Posterior vena cava (tissue), 2 donors: ENCODE measurements at places on chromosomes 3 and 15. TPM values are rescaled to one million over a fixed set of nuclear protein-coding genes. Genes with fewer than 3 reads are reported as not detected.

DNA sequence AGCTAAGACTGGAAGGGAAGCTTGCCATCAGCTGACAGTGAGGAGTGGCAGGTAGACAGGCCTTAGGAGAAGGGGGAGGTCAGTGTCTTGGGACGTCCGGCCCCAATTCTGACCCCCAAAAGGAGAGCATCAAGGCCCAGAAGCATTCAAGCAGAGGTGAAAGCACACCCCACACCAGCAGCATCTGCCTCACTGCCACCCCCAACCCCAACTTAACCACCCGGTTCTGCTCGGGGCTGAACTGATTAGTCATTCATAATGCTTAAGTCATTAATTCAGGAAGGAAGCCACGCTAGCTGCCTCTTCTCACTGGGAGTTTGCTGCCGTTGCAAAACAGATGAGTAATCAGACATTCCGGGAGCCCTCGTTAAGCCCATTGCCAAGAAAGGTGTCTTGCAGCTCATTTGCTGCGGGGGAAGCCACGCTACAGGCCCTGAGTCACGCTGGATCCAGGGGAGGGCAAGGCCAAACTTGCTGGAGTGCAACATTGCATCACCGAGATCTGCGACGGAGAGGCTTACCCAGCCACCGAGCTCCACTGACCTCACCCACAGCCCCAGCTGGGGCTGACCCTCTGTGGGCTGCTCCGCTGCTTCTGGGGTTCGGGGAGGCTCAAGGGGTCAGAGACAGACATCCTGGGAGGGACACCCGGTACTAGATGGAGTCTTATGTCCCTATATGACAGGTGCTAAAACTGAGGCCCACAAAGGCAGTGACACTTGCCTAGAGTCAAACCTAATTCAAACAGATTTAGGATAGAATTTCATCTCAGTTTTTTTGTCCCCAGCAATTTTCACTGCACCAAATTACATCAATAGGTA is 46.4 kb upstream of the HES1 start:
- peak; percentile 95 for DNase-seq

DNA sequence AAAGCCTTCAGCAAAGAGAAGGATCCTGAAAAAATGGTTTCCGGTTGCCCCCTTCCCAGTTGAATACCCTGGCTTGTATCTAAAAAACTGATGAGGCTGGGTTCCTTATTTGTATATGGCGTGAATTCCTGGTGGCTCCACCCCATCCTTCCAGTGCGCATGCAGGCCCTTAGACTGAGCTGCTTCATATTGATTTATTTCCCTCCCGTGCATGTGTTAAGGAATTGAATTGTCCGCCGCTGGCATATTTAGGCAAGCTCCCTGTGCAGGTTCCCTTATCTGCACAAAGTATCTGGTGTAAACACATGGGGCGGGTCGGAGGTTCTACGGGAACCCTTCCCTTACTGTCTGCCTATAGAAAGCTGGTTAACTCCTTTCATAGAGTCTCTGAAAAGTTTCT is 362.4 kb downstream of the FEZF2 start:
- no peak for DNase-seq

DNA sequence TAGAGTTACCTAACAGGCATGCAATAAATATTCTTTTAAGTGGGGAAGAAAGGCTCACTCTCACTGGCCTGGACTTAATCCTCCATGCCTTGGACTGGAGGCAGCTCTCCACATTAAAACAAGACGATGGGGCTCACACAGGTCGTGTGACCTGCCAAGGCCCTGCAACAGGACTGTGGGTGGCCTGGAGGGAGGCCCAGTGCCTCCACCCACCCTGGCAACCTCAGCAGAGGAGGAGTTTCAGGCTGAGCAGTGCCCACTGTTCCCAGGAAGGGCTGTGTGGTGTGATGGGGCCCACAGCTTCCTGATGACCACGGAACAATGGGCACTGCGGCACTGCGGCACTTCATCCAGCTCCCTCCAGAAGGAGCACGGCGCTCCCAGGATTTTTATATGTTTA is 5.5 kb downstream of the UROC1 start:
- DNase-seq, result peak; percentile 23

- peak; percentile 88 for DNase-seq
These were observed at the start of gene LAMB2 for GRCh38 chr3:49132437-49133225. Gene LAMB2 (minus strand): TSS chr3:49133050. CDS start chr3:49132867, 183 bp downstream.

DNA sequence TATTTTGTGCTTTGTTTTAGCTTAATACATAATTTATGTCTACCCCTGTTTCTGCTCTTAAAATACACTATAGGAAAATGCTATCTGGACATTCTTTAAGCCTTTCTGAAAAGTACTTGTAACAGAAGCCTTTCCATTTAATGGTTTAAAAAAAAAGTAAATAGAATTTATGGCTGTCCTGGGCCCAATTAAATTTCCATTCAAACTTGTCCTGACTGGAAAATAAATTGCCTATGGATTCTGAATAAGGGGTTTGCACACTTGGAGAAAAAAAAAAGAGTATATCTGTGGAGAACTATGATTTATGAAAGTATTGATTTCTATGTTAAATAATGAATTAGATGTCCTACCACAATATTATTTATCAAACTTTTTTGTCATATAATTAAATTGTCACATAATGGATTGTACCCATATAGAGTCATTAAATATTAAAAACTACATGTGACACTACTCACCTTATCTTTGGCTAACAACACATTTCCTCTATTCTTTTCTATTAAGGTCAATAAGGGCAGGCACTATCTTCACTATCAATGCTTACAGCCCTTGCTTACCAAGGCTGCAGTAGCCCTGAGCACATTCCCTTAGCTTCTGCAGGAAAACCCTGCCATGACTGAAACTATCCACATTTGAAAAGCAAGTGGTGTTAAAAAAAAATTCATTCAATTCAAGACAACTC is 396.1 kb upstream of the ROBO2 start:
- DNase-seq, result no peak

DNA sequence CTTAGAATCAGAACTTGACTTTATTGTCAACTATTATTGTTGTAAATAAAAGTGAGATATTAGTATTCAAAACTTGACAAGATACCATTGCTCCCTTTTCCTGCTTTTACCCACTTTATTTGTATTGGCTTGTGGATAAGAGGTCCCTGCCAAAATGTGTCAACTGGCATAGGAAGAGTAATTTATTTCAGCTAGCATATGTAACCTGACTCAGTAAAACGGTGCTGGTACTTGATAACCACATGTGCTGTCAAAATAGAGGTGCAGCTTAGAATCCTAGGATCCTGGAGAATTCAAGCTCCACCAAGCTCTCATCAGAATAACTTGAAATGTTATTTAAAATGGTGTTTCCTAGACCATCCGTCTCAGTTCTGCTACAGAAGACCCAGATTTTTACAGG is 90.2 kb upstream of the TGFBR2 start:
- DNase-seq, result no peak

DNA sequence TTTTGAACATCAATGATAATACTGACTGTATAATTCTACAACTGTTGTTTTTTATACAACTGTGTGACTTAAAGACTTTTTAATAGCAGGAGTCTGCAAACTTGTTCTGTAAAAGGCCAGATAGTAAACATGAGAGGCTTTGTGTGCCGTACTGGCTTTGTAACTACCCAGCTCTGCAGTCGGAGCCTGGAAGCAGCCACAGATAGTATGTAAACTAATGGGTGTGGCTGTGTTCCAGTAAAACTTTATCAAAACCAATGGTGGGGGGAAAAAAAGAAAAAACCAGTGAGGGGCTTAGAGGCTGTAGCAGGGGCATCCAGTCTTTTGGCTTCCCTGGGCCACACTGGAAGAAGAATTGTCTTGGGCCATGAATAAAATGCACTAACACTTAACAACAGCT is 11.9 kb downstream of the ASB7 start:
- no peak for DNase-seq

DNA sequence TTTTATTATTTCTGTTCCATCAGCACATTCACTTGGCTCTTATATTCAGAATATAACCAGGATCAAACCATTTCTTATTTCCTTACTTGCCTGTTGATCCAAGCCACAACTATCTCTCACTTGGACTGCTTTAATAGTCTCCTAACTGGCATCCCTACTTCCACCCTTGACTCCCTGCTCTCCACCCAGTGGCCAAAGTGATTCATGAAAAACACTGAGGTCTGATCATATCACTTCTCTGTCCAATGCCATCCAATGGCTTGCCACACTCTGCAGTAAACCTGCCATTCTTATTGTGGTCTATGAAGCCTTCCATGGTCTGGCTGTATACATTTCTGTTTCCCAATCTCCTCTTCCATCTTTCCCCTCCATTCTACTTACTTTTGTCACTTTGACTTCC is 576.1 kb downstream of the PDCD6IP start:
- no peak for DNase-seq

DNA sequence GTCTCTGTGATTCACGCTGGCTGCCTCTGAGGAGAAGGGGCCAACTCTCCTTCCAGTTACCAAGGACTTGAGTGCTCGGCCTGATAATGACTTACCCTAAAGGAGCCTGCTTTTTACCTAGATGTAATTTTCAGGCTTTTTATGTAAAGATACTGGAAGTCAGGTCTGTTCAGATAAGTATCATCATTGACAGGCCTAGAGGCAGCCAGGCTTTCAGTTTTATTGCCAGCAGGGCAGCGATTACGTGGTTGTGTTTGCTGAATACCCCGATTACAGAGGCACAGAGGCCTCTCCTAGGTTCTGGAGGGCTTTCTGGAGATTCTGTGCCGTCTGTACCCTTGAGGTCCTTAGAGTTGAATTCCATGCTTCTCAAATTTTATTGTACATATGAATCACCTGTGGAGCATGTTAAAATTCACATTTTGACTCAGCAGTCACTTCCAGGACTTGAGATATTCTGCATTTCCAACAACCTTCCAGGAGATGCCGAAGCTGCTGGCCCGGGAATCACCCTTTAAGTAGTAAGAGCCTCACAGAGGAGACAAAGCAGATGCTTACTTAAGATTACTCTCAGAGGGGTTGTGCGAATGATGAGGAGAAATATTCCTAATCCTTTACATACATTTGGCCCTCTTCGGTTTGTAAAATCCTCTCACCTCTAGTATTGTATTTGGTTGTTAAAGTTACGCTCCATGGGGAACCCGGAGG is 160.1 kb upstream of the BHLHE40 start:
- no peak for DNase-seq

- DNase-seq, result no peak
These were observed 66.4 kb downstream of the DCUN1D1 start for GRCh38 chr3:182913889-182914288.

GRCh38 chr15:47194718-47195117 is 522.6 kb upstream of the SEMA6D start:
- DNase-seq, result no peak

- no peak for DNase-seq
These were observed 81.4 kb downstream of the SEMA5B start for GRCh38 chr3:122946185-122946584.

DNA sequence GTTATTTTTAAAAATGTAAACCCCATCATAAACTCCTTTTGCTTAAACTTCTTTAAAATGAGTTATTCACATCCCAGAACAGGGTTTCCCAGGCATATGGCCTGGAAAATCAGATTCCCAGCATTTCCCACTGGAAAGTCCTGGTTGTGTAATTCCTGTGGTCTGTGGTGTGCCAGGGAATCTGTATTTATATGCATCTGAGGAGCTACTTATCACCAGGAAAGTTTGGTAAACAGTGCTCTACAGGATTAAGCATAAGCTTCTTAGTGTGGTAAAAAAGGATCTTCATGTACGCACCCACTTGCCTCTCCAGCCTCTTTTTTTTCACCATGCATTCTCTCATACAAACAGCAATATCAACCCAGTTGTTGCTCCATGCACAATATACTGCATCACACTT is 28.2 kb downstream of the MEIS2 start:
- DNase-seq, result no peak

DNA sequence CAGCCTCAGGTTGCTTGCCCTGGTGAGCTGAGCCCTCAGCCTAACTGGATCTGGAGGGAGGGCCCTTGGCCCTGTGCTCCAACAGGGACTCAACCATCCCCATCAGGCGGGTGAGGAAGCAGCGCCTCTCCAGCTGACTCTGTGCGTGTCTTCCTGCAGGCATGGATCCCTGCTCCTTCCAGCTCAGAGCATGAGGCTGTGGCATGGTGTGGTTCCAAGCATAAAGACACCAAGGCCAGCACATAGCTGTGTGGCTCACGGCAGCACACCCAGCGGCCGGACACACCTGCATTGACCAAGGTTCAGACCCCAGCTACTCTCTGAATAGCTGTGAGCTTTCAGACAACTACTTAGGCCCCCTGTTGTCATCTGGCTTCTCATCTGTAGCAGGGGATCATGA is 131.0 kb upstream of the PLXNA1 start:
- DNase-seq, result no peak

- DNase-seq, result no peak
These were observed 42.8 kb downstream of the BBS4 start for GRCh38 chr15:72728821-72729220.

GRCh38 chr15:82124331-82125263 is 78.8 kb upstream of the MEX3B start:
- DNase-seq, result no peak

GRCh38 chr3:154759966-154760365 is 320.2 kb upstream of the MME start:
- DNase-seq, result no peak

GRCh38 chr3:13077431-13078162 is 4.4 kb upstream of the IQSEC1 start:
- DNase-seq, result no peak

GRCh38 chr15:41774882-41775417 is 666 bp downstream of the MAPKBP1 start:
- DNase-seq, result no peak

The CCR9 gene
- not detected for total RNA-seq

The GPR171 gene
- 0.83 TPM for total RNA-seq

The ADCY5 gene
- total RNA-seq, result 42.6 TPM

The ISG20 gene
- 7.4 TPM for total RNA-seq

The RARRES1 gene
- total RNA-seq, result 424 TPM

The GBE1 gene
- total RNA-seq, result 39.3 TPM

The NPRL2 gene
- total RNA-seq, result 10.6 TPM

The KIF9 gene
- 4.7 TPM for total RNA-seq

The GXYLT2 gene
- 13.7 TPM for total RNA-seq
